Spinal cord (tissue), 10 donors: ENCODE measurements at places on chromosomes 5 and 9.

DNA sequence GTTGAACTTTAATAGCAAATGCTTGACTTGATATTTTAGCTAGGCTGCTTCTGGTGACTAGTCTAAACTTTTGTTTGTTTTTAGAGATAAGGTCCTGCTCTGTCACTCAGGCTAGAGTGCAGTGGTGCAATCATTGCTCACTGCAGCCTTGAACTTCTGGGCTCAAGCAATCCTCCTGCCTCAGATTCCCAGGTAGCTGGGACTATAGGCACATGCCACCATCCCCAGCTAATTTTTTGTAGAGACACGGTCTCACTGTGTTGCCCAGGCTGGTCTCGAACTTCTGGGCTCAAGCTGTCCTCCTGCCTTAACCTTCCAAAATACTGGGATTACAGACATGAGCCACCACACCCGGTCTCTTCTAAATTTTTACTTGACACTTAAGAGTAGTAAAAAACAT lies 20.7 kb downstream of the CDC37L1 start:
- DNase-seq: no peak

DNA sequence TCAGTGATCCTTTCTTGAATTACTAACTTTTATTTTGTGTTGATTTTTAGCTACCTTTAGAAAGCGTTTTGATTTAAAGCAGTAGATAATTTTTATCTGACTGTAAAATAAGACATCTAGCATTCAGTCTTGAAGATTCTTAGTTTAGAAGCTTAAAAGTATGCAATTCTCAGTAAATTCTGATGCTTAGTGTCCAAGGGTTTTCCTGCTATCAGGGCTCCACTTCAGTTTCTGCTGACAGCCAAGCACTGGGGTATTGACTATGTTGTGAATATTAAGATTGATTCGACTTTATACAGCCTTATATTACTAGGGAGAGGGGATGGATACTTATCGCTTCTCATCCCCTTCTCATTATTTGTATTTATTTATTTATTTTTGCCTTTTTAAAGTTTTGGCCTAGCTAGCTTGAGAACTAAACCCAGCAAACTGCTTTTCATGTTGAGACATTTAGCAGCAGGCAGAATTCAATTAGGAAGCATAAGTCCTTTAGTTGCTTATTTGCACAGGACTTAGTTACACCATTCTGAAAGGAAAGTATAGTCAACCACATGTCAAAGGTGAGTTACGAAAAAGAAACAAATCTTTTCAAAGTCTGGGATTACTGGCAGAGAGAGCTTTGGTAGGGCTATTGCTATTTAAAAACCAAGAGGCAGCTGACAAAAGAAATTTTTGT lies 2.9 kb downstream of the PBX3 start:
- DNase-seq: no peak

GRCh38 chr5:78507531-78507930 lies 141.0 kb downstream of the LHFPL2 start:
- DNase-seq: no peak

DNA sequence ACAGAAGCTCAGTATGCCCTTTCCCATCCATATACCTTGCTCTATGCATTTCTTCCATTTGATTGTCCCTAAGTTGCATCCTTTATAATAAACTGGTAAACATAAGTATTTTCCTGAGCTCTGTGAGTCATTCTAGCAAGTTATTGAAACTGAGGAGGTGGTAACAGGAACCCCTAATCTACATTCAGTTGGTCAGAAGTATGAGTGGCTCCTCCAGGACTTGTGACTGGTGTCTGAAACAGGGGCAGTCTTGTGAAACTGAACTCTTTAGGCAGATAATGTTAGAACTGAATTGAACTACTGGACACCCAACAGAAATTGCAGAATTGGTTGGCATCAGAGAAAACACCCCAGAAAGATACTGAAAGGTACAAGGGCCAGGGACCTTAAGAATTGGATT lies 133.1 kb upstream of the POU5F2 start:
- no peak for DNase-seq

- no peak for DNase-seq
Measured at GRCh38 chr5:134008266-134008749, 3.5 kb upstream of the VDAC1 start.

DNA sequence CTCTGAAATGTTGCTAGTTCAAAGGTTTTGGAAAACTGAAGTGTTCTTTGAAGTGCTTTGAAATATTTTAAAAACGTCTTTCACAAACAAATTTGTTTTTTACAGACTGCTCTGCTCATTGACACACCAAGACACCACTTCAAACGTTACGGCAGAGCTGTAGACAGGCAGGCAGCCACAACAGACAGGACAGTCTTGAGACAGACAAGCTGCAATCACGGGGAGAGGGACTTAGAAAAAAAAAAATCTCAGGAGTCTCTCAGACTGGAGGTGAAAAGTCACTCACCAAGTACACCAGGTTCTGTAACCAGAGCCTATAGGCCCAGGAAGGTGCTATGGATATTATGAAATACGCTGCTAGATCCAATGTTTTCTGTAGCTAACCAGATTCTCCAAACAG lies 135.4 kb downstream of the ISL1 start:
- DNase-seq: no peak

GRCh38 chr5:179862891-179863290 lies 4.3 kb upstream of the MRNIP start:
- DNase-seq: no peak

DNA sequence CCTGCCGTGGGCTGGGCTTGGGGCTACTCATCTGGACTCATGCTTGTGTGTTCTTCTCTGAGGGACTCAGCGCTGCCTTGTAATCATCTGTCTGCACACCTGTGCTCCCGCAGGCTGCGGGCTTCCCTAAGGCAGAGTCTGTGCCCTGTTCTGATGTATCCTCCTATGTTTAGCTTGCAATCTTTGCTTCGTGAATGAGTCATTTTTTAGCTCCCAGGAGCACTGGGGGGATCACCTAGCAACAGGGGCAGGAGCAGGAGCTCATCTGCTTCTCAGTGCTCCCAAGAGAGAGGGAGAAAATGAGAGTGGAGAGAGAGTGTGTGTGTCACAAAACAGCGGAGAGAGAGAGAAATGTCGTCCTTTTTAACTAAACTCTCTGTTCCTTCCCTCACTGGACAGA lies 202.4 kb upstream of the ZNF618 start:
- no peak for DNase-seq

DNA sequence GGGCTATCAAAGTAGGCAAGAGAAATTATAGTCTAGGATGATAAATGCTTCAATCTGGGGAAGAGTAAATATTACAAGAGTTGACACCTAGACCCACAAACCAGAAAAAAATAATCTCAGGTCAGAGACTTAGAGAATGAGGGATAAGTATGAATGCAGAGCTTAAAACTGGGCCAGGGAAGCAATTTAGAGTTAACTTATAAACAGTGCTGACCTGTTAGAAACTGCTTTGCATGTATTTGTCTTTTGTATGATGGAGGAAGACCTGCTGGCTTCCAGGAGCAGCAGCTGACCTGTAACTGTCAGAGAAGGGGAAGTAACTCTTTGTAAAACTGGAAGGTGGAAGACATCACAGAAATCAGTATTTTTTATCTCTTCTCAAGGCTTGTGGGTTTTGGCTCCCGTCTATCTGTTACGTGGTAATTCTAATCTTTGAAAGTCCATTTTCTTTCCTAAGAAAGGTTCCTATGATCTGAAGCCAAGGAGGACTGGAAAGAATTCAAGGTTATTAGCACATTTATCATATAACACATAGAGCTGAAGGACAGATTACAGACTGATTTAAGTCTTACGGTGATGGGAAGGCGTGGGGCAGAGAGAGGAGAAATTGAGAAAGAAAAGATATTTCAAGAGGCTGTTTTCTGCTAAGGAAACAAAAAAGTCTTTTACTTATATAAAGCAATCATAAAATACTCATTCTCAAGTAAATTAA lies 114.7 kb upstream of the ADAMTS19 start:
- DNase-seq: no peak

GRCh38 chr9:38526591-38526990 lies 93.8 kb downstream of the ANKRD18A start:
- no peak for DNase-seq

DNA sequence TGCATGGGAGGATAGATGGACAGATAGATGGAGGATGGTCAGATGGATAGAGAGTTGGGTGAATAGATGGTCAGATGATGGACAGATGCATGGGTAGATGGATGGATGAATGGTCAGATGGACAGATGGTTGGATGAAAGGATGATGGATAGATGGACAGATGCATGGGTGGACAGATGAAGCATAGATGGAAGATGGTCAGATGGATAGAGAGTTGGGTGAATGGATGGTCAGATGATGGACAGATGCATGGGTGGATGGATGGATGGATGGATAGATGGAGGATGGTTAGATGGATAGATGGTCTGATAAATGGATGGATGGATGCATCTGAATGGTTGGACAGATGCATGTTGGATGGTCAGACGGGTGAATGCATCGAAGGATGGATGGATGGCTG lies 70.4 kb downstream of the COL23A1 start:
- DNase-seq: no peak

GRCh38 chr9:22373636-22374035 lies 73.0 kb upstream of the DMRTA1 start:
- DNase-seq: no peak

GRCh38 chr5:756865-757345 lies 27.6 kb downstream of the ZDHHC11B start:
- DNase-seq: no peak

DNA sequence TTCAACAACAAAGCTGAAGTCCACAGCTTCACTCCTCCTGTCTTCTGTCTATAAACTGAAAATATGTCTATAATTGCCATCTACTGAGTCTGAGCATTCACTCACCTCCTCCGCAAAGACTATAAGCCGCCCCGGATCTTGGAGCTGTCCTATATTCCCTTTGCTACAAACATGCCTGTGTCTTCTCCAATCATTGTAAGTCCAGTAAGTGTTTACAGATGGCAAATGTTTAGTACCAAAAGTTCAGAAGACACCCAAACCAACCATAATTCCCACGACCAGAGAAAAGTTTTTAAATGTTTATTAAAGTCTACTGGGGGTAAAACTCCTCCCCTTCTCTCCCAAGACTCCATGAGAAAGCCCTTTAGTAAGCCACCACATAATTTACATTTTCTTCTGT lies 80.9 kb downstream of the EBF1 start:
- no peak for DNase-seq

GRCh38 chr5:164742025-164742424 lies 1236.6 kb downstream of the MAT2B start:
- no peak for DNase-seq

GRCh38 chr5:35247648-35248034 lies 17.4 kb upstream of the PRLR start:
- no peak for DNase-seq

- no peak for DNase-seq
Measured at GRCh38 chr5:1687301-1687970, 112.2 kb downstream of the MRPL36 start.

- no peak for DNase-seq
Measured at GRCh38 chr5:102531506-102531905, 32.7 kb upstream of the SLCO6A1 start.

DNA sequence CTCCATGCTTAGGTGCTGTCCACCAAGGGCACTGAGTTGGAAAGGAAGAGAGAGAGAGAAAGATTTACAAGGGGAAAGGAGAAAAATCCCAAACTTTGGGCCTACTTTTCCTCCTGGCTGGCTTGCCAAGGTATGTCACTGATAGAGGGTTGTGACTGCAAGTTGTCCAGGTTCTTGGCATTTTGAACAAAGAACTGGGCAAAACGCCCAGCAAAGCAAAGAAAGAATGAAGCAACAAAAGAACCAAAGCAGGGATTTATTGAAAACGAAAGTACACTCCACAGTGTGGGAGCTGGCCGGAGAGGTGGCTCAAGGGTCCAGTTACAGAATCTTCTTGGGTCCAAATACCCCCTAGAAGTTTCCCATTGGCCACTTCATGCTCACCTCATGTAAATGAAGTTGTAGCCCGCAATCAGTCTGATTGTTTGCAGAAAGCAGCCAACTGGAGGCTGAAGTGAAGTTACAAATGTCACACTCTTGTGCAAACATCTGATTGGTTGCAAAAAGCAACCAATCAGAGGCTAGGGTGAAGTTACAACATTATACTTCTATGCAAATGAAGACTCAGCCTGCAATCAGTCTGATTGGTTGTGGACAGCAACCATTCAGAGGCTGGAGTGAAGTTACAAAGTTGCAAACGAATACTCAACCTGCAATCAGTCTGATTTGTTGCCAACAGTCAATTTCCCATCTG lies 263.5 kb downstream of the YTHDC2 start:
- peak; percentile 31 for DNase-seq

DNA sequence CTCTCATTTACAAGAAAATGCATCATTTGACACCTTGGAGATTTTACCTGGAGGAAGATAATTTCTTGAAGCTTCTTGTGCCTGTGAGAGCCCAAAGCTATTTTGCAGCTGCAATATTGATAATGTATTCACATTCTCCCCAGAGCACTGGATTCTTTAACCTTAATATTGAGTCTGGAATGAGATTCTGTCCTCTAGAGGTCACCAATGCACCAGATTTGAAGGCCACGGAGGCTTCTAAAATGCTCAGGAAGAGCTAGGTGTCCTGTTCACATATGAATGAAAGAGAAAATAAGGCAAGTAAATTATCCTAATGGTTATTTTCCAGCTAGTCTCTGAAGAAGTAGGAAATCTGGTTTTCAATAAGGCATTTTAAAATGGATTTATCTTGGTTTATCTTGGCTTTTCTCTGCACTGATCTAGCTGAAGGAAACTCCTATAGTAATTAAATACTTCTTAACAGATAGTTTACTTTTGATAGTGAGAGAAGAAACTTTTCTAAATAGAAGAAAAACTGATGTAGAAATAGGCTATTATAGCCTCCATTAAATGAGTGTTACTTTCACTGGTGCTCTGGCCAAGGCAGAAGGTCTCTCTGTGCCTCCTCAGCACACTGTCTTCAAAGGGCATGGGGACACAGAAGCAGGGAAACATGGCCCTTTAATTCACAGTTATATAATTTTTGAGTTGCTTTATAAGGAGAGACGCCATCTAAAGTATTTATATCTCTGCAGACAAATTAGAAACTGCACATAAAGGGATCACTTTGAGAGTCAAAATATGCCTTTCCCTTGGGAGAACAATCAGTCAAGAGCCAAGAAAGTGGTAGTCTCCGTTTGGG lies 297.0 kb upstream of the ACTBL2 start:
- DNase-seq: peak; percentile 61

GRCh38 chr5:176822041-176822792 lies 11.9 kb downstream of the UNC5A start:
- DNase-seq: no peak

DNA sequence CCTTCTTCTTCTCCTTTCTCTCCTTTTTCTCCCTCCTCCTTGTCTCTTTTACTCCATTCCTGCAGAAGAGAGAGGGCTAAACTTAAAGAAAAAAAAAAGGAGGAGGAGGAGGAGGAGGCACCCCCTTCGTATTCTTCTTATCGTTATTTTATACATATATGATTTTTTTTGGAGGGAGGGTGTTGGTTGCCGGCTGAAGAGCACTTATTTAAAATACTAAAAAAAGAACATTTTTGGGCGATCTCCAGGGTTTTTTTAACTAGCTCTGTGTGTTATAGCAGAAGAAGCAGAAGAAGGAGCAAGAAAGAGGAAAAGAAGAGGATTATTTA lies 381 bp downstream of the NR2F1 start:
- DNase-seq: peak; percentile 81
